Inflammatory macrophage (primary cell): ENCODE measurements at places on chromosomes 2 and 18.

- DNase-seq, result no peak
Observed at GRCh38 chr2:3409627-3410170, 30.2 kb downstream of the TRAPPC12 start.

GRCh38 chr2:236943841-236944513, 141.7 kb upstream of the COPS8 start:
- DNase-seq, result no peak

DNA sequence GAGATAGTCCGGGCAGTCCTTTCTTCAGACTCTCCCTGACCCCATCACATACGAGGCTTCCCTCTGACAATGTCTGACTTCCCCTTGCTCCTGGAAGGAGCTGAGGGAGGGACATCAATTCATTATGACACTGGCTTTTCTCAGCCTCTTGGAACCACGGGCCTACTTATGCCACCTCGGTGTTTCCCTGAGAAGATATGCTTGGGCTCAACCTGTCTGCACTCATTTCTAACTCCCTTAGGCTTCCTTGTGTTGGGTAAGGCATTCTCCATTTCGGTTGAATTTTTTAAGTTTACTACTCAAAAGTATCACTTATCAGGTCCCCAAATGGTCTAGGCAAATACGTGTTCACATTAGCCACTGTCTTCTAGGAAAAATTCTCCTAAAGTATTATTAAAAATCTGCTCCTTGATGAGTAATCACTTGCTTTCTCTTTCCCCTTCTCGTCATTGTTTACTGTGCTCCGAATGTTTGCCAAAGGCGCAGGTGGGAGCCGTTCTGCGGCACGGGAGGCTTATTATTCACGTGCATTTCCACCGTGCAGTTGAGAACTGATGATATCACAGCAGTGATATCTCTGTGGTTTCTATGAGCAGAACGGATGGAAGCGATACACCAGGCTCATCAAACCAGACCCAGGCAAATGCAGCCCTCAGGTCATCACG, 33.1 kb downstream of the ARL4C start:
- no peak for DNase-seq

DNA sequence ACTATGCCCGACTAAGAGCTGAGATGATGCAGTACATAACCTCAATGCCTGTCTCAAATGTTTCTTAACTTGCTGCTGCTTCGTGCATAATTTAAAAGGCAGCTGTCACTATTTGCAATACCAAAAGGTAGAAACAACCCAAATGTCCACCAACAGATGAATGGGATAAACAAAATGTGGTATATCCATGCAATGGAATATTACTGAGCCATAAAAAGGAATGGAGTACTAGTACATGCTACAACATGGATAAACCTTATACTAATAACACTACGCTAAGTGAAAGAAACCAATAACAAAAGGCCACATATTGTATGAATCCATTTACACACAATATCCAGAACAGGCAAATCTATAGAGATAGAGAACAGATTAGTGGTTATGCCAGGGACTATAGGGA, 13.0 kb upstream of the DGKD start:
- no peak for DNase-seq

GRCh38 chr18:62438402-62438801, 84.4 kb upstream of the ZCCHC2 start:
- DNase-seq, result no peak

DNA sequence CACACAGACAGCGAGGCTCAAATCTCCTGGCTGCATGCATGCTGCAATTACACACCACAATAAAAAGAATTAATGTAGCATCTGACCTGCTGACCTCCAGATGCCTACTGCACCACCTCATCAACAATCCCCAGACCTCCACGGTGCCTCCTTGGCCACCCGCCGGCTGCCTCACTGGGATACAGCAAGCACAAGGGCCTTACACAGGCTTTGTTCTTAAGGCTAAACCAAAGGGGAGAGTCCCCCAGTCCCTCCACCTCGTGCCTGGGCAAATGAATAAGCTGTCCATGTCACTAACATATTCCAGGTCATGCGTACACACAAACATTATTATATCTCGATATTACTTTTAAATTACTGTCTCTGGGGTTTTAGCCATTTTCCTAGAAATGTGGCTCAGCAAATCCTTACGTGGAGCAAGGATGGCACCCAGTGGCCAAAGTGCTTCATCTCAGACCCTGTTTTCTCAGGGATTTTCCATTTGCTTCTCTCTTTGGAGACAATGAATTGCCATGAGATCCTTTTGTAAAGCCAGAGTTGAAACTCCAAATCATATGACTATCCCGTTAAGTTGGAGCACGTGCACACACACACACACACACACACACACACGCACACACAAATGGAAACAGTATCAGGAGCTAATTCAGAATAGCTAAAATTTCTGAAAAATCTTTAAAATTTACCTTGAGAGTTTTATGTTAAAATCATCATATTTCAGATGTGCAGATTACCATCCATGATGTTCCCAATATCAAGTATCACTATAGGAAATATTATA, 313.8 kb downstream of the PDE11A start:
- DNase-seq, result no peak

GRCh38 chr2:231573096-231573495, 19.6 kb upstream of the TEX44 start:
- no peak for DNase-seq

DNA sequence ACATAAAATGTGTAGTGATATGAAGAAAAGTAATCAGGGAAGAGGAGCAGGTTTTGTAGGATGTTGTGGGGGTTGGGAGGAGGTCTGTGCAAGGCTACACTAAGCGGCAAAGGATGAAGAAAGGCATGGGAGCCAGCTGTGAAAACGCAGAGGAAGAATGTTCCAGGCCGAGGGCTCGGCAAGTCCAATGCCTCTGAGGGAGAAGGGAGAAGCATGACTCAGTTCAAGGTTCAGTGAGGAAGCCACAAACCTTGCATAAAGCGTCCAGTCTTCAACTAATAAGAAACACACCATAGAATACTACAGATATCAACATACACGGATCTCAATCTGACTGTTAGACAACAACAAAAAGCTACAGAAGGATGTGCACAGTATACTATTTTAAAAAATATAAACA, 16.2 kb downstream of the EPB41L3 start:
- DNase-seq, result peak; percentile 69

DNA sequence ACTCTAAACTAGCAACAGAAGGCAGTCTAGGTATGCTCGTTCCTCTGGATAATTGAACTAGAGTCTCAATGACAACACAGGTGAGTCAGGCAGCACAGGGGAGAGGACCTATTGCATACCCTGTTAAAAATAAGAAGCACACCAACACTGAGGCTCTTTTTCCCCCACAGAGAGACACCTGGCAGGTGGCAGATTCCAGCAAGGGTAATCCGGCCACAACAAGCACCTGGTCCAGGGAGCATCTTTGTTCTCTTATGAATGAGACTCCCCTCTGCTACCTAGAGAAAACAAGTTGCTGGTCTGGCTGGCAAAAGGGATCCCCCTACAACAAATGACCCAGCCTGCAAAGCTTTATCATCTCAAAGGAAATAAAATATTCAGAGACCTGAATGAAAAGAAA, 508.9 kb upstream of the POU3F3 start:
- no peak for DNase-seq

GRCh38 chr18:34223164-34223892, 1.4 kb downstream of the NOL4 start:
- no peak for DNase-seq

GRCh38 chr2:240507060-240507777, 50.6 kb downstream of the ANKMY1 start:
- no peak for DNase-seq

GRCh38 chr2:197875763-197876162, 71.4 kb downstream of the PLCL1 start:
- DNase-seq, result no peak

GRCh38 chr2:168454737-168455644, 1.1 kb upstream of the CERS6 start:
- peak; percentile 13 for DNase-seq

DNA sequence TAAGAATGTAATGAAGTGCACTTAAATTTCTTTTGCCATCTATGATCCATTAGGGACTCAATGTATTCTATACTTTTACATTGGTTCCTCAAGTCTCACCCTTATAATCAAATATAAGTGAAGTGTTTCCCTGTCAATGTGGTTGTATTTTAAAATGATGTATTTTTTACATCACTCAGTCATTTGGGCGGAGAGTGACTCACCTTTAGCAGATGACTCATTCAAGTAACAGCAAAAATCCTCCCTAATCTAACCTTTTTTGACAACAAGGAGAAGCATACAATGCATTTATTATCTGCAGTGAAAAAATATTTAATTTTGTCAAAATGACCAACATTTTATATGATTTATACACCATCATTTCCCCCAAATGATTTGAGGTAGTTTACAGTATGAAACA, 94.4 kb downstream of the FANCL start:
- no peak for DNase-seq

DNA sequence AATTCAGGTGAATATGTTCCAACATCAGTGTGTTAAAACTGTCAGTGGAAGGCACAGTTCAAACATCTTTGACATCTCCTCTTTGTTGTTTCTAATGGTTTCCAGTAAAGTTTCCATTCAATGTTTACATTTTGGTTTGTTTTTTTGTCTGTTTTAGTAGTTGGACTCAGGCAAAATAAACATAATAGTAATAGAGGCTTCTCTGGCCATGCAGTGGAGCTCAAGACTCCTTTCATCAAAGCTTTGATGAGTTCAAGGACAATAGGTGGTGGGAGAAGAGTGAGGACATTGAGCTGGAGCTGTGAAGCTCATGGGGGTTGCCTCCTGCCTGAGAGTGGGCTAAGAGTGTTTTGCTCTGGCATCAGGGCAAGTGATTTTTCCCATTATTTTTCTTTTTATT, 1853.7 kb upstream of the CELF4 start:
- DNase-seq, result no peak

- peak; percentile 66 for DNase-seq
Observed at GRCh38 chr18:35042389-35043071, 1.3 kb downstream of the MAPRE2 start.

- DNase-seq, result no peak
Observed at GRCh38 chr2:228417956-228418355, 236.5 kb upstream of the SPHKAP start.

- DNase-seq, result no peak
Observed at GRCh38 chr2:212618636-212619035, 80.0 kb upstream of the ERBB4 start.

DNA sequence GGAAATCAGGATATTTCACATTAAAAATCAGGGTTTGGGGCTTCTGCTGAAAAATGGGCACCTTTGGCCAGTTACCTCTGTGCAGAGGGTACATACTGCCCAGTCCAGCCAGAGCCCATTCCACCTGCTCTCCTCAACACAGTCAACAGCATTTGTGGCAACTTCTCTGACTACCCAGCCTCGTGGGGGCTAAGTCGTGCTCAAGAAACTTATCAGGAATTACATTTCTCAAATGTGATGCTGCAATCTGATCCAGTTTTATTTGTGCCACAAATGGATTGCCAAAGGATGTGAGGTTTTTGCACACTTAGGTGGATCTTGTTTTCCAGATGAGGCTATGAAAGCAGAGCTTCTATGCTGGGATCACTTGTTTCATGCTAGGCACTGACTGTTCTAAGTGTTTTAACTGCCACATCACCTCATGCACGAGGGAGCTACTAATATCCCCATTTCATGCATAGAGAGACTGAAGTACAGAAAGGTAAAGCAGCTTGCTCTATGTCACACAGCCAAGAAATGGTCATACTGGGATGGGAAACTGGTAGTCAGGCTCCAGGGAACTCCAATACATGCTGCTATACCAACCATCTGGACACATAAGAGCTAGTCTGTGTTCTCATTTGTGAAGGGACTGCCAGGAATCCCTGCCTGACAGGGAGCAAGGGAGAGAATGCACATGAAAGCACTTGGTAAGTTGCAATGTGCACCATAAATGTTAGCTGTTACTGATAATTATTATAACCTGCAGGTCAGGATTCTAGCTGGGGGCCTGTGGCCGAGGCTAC, 89.0 kb upstream of the HK2 start:
- DNase-seq, result no peak

DNA sequence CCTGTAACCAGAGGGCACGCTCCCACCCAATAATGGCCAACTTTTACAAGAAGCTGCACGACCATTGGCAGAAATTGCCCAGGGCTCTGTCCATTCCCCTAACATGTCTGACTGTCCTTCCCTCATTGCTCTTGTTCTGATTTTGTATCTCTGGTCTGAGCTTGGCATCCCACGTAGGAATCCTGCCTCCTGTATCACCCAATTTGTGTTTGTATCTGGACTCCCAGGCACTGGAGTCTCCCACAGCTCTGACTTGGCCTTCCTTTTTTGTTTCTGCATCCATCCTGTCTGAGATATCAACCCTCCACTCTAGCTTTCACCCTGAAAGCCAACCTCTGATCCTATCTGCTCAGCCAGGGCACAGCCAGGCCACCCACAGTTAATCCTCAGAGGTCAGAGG, 259.8 kb downstream of the FBXO15 start:
- no peak for DNase-seq

DNA sequence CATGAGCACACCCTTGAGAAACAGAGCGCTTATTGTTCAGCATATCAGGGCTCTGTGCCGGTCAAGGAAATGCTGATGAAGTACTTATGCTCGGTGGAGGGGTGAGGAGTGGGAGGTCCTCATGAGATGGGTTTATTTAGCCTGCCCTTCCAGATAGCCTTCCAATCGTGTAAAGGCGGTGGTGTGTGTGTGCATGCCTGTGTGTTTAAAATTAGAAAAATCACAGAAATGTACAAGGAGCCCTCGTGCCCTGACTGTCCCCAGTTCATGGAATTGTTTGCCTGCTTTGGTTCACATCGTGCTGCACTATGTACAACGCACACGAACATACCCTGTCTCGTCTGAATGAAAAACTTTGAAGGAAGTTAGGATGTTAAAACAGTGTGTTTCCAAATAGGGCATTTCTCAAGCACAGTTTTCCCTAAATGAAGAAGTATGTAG, 158.6 kb downstream of the AQP4 start:
- peak; percentile 90 for DNase-seq

- no peak for DNase-seq
Observed at GRCh38 chr2:113777371-113777770, 20.9 kb upstream of the SLC35F5 start.

DNA sequence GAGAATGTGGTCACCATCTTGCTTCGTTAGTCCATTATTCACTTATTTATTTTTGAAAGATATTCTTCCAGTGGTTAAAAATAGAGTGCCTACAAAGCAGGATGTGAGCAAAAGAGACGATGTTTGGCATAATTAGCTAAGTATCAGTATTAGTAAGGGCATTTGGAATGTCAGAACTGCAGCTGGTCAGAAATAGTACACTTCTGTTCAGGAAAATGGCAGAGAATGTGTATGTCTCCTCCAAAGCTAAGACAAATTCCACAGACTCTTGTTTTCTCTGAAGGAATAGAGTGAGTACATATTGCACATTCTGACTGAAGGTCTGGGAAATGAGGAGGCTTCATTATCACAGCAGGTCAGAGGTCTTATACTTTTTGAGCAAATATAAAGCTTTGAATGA, 209.0 kb downstream of the L3MBTL4 start:
- DNase-seq, result no peak

DNA sequence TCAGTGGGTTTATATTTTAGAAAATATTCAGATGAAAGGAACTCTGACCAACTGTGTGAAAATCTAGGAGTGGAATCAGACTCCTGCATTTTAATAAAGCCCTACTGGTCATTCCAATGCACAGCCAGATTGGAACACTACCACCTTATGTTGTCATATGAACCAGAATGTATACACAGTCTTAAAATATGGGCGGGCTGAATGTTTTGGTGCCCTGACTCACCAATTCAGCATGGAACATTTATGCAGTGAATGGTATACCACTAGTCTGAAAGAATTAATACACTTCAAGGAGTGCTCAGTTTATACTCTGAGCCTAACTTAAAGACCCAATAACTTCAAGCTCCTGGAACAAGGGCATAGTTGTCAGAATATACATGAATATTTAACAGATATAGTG, 280.9 kb upstream of the TCF4 start:
- DNase-seq, result no peak

GRCh38 chr2:171318463-171318934, 115.3 kb downstream of the METTL8 start:
- no peak for DNase-seq
